ENCODE measurements at places on chromosomes 16 and 17.

GRCh38 chr16:66144641-66145040 is 221.8 kb upstream of the CDH5 start:
- DNase-seq = no peak

- no peak for DNase-seq
Observed at GRCh38 chr17:291587-291986, 61.0 kb downstream of the RPH3AL start.

- DNase-seq = peak; percentile 57
Observed at GRCh38 chr17:2398655-2399571, 1.9 kb downstream of the MNT start.

GRCh38 chr17:13418891-13419290 is 182.8 kb downstream of the HS3ST3A1 start:
- no peak for DNase-seq

GRCh38 chr17:54269881-54270280 is 447.2 kb downstream of the KIF2B start:
- no peak for DNase-seq

- DNase-seq = no peak
Observed at GRCh38 chr17:80647746-80648145, 103.1 kb downstream of the RPTOR start.

DNA sequence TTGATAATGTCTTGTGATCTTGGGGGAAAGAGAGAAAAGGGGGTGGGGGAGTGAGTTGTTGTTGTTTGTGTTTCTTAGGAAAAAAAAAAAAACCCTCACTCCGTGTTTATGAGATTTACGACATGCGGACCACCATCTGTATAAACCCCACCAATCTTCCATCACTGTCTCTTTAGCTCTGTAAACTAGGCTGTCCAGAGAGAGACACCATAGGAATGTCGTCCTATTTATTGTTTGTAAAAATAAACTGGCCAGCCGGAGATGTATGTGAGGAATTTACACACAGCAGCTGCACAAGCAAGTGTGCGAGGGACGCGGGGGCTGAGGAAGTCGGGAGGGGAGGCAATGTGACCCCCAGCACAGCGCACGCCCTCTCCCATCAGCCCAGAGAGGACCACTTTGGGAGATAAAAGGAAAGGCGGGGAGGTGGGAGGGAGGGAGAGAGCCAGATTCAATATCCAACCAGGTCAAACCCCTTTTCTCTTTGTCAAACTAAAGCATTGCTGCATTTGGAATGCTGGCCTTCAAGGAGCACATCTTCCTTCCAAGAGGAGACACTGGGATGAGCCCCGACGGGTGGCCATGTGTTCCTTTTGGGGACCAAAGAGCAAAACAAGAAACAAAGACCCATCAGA is 136.2 kb upstream of the SALL1 start:
- DNase-seq = no peak

GRCh38 chr16:68013440-68013839 is 2.3 kb downstream of the DPEP2NB start:
- DNase-seq = no peak

GRCh38 chr17:27417596-27418365 is 38.5 kb upstream of the KSR1 start:
- DNase-seq = no peak

DNA sequence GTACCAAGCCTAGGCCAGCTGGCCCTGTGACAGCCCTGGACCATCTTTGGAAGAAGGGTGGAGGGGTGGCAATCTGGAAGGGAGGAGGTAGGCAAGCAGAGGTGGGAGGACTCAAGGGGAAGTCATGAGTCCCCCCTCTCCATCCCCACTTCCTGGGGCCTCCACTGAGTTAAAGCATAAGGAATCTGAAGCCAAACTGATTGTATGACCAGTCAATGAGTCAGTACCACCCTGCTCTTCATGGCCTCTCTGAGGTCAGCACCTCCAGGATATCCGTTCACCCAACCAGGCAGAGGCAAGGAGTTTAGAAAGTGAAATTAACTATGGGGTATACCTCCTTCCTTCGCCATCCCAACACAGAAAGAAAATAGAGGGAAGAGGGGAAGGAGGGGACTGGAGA is 272.7 kb downstream of the SOX9 start:
- no peak for DNase-seq

GRCh38 chr16:54402270-54402669 is 115.7 kb upstream of the IRX3 start:
- DNase-seq = no peak

GRCh38 chr17:81599719-81600486 is 37.0 kb downstream of the NPLOC4 start:
- DNase-seq = no peak

DNA sequence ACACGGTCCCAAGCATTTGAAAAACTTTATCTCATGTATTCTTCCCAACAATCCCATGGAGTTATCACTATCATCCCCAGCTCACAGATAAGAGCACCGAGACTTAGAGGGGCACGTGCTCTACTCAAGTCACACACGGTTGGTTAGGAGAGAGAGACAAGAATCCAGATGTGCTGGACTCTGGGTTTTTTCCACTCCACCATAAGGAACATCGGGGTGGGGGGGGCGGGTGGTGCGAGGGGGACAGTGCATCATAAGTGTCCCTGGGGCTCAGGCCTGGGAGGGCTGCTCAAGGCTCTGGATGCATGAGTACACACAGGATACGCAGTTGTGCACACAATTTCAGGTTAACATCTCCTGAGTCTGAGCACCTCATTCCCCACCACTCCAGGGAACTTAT is 7.4 kb downstream of the CDC42EP4 start:
- no peak for DNase-seq

DNA sequence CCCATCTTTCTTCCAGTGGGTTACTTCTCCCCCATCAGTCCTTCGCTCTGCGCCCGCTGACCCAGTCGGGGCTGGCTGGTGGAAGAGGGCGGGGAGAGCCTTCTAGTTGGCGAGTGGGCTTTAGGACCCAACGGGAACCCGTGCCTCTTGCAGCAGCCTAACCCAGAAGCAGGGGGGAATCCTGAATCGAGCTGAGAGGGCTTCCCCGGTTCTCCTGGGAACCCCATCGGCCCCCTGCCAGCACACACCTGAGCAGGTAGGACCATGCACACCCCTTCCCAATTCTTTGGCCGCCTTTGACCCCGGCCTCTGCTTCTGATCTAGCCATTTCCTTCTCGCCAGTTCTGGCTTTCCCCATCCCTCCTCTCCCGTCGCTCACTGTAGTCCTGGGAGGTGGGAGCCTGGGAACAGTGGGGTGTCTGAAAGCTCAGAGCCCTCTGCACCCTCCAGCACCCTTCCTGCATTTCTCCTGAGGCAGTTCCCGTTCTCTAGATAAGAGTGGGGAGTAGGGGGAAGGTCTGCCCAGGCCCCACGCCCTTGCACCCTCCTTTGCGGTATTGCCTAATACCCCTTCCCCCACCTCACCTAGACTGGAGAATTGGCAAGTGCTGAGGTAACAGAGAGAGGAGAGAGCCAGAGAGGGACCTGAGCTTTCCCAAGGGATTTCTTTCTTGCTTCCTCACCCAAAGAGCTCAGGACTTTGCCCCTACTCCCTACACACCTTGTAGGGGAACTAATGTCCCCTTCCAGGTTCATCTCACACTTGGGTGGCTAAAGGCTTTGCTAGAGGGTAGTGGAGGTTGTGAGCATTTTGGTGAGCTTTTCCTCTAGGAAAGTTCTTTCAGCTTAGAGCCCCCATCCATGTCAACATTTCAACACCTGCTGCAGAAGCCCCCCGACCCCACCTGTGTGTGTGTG is at the start of gene RARA:
RARA (plus strand) TSS at position 150 of the 918 bp plus-strand sequence. CDS start 22,039 bp downstream, outside the sequence.
- peak; percentile 49 for DNase-seq

- DNase-seq = no peak
Observed at GRCh38 chr17:7019367-7019766, 3.5 kb upstream of the BCL6B start.

DNA sequence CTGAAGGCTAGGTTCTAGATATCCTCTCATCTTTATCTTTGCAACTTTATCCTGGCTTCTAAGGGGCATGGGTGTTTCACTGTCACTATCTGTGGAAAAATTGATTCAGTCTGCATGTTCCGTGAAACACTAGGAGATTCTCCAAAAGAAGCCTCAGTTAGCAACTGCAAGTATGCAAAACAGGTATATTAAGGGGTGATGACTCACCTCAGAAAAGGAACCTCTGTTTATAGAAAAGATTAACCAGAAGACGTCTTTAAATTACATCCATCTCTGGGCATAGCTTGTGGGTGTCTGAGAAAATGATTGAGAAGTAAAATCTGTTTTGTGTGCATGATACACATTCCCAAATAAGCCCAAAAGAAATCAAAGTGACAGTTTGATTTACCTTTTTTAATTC is 353.8 kb upstream of the HSBP1 start:
- DNase-seq = no peak

GRCh38 chr17:37406635-37407461 is at the start of the genes ACACA and TADA2A:
TSS of gene ACACA (minus strand) at chr17:37406836. CDS start at chr17:37406299, 537 bp downstream.
TSS of gene TADA2A (plus strand) at chr17:37406886. CDS start at chr17:37411366, 4,480 bp downstream.
- peak; percentile 74 for DNase-seq

DNA sequence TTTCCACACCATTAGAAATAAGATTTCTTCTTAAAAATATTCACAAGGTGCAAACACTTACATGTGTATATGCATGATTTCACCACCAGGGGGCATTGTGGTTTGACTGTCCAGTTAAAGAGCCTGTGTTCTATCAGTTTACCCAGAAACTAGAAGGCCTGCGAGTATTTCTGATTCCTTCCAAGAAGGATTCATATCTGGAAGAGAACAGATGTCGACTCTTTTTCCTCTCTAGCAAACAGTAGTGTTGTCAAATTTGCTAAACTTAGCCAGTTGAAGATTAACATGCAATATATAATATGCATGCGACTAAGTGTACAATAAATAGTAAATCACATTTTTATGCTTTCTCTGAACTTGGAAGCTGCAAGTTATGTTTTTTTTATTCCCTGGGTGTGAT is 404.1 kb downstream of the WWOX start:
- peak; percentile 77 for DNase-seq

- no peak for DNase-seq
Observed at GRCh38 chr16:85436207-85436606, 176.9 kb upstream of the GSE1 start.

GRCh38 chr17:82329683-82330321 is 3.8 kb downstream of the SECTM1 start:
- no peak for DNase-seq
